ENCODE measurements at places on chromosomes 2 and 18.

- DNase-seq, result no peak
Observed at GRCh38 chr2:42071791-42072190, 24.0 kb downstream of the PKDCC start.

DNA sequence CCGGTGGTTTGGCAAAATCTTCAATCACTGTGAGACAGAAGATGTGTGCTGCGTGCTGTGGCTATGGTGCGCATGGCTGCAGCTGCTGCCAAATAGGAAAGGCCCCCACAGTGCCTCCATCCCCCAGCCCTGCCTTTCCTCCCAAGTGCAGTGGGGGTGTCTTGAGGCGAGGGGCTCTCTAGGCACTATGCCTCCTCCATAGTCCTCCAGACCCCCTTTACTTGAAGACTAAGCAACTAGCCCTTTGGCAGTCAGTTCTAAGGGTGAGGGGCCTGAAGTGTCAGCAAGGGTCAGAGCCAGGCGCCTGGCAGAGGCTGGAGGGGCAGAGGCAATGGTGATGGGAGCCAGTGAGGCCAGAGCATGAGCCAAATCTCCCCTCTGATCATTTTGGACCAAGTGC lies 13.6 kb upstream of the TMEM185B start:
- DNase-seq, result no peak

DNA sequence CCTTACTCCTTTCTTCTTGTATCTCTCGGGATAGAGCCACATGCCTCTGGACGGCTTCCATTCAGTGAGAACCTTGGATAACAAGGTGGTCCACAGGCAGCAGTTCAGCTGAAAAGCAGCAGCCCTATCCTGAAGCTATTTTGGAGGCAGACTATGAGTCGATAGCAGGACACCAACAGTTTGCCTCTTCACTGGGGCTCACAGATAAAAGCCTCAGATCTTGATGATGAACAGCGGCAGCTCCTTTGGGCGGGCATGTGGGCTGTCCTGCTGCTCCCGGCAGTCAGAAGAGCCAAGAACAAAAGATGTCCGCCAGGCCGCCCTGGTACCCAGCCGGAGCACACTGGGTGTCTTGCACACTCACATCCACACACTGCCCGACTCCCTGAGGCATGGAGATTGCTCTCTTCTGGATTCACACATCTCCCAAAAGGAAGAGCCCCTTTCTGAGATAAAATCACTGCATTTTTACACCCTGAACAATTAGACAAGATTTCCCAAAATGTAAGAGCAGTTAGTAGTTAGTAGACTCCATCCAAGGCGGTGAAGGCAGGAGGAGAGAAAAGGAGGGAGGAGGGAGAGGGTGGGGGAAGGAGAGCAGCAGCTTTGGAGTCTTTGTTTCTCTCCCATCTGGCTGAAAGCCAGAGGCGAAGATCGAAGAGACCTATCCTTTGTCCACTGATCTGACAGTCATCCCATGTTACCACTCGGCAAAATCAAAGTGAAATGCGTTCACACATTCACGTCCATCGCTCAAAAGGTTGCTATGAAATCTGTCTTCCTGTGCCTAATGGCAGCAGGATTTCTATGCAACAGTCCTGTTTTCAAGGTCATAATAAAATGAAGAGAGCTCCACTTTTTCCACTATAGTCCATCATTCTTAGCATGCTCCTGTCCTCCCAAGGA lies 90.1 kb upstream of the KLF7 start:
- no peak for DNase-seq

DNA sequence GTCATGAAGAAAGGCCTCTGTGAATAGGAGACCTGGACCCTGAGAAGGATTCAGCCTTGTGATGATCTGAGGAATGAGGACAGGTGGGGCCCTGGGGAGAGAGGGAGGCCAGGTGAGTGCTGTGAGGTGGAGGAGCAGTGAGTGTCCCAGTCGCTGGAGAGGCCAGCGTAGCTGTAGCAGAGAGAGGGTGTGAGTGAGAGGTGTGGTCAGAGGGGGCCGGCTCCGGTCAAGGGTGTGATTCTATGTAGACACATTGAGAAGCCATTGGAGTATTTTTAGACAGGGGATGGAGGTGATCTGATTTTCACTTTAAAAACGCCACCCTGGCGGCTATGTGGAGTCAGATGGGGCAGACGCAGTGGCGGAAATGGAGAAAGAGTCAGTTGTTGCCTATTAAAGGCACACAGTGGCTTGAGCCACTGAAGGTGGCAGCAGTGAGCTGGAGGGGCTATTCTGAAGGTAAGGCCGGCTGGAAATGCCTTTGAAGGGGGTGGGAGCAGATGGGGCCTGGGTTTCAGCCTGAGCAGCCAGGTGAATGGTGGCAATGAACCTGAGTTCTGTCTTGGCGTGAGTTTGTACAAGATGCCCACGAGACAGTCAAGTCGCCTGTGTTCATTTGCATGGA lies 55.6 kb downstream of the GREB1 start:
- DNase-seq, result no peak

DNA sequence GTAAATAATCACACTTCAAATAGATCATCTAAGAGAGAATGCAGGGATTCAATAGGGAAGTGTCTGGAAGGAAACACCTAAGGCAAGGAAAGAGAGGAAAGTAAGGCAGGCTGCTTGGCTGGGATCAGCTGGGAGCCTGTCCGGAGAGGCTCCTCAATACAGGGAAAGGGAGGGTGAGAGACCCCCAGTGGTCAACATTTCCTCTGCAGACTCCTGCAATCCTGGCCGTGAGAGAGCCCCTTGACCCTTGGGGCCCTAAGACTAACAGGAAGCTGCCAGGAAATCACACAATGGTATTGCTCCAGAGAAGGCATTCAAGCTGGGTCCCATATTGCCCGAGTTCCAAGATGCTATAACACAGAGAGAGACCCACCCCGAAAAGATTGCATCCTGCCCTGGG lies 549.4 kb downstream of the NYAP2 start:
- no peak for DNase-seq

GRCh38 chr2:218876562-218877219 lies 4.0 kb upstream of the WNT10A start:
- DNase-seq, result peak; percentile 39

GRCh38 chr2:11907190-11907589 lies 160.8 kb downstream of the LPIN1 start:
- no peak for DNase-seq

DNA sequence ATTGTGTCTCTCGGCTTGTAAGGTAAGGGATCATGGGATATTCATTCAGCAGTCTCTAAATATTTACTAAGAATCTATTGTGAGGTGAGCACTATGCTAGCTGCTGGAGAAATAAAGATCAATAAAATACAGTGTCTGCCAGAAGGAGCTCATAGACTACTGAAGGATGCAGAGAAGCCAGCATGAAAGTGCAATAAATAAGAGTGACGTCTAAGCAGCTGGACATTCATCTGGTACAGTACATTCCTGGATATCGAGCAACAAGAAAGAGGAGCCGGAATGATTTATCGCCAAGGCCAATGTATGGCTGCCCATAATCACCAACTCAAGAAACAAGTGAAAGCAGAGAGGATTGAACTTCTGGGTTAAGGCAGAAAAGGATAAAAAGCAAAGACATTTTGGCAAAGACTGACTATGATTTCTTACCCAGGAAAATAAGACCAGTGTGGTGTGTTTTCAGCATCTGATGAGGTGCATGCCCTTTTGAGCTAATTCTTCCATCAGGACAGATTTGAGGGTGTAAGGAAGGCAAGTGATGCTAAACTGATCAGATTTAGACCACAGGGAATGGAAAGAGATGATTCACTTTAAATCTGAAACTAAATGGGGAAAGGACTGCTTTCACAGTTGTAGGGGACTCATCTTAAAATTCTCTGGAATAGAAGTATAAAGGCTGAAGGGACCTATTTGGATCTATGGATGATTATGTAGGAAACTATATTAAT lies 18.7 kb upstream of the LMAN1 start:
- no peak for DNase-seq

DNA sequence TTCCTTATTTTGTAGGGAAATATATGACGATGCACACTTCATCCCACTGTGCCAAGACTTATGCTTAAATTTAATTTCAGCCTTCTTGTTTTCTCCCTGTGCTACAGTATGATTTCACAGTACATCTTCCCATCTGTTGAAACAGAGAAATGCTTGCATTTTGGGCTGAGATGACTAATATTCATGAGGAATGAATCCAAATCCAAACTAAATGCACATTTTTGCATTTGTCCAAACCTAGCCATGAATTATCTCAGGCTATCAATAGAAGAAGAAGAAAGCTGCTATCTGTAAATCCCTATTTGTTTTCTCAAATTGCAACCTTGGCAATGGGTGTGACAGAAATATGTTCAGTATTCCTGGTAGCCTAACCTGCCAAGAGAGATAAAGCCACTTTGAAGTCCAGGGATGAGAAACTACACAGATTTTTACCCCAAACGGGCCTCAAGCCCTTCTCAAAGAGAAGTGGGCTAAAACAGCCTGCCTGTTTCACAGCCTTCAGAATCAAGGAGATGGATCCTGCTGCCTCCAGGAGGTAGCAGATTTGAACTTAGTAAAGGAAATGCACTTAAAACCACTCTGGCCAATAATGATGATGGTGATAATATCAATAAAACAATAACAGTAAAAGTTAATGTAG lies 306.9 kb upstream of the NT5C1B start:
- DNase-seq, result no peak

- no peak for DNase-seq
Observed at GRCh38 chr2:176926453-176926852, 286.1 kb upstream of the HNRNPA3 start.

Data from T-helper 17 cell (primary cell).